Stimulated activated CD4-positive, alpha-beta T cell treated with anti-CD3 and anti-CD28 coated beads, Interleukin-12 subunit alpha, Interleukin-12 subunit beta, amount 100 ng/mL, for 4 hours (primary cell): ENCODE measurements at places on chromosomes 1 and 21.

DNA sequence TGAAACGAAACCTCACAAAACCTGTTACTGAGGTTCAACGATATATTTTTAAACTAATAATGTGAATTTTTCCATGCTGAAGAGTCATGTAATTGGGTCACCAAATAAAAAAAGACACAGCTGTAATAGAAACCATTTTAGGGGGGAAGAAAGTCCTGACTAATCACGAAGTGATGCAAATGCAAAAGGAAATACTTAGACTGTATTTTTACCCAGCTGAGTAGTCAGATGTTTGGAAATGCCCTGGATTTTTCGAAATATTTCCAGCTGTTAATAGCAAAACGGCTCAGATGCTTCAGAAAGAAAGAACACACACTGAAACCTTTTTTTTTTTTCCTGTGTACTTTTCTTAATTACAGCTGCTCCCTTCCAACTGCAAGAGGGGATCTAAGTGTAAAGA is 210.3 kb downstream of the SETD4 start:
- DNase-seq: no peak

- DNase-seq: no peak
Measured at GRCh38 chr1:61050541-61051442, 31.6 kb upstream of the NFIA start.

DNA sequence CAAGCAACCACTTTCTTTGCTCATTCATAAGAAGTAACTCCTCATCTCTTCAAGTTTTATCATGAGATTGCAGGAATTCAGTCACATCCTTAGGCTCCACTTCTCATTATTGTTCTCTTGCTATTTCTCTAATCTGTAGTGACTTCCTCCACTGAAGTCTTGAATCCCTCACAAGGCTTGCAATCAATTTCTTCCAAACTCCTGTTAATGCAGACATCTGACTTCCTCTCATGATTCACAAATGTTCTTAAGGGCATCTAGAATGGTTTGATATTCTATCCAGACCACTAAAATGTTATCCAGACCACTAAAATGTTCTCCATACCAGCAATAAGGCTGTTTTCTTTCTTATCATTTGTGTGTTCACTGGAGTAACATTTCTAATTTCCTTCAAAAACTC is 528.1 kb downstream of the DPYD start:
- DNase-seq: no peak

DNA sequence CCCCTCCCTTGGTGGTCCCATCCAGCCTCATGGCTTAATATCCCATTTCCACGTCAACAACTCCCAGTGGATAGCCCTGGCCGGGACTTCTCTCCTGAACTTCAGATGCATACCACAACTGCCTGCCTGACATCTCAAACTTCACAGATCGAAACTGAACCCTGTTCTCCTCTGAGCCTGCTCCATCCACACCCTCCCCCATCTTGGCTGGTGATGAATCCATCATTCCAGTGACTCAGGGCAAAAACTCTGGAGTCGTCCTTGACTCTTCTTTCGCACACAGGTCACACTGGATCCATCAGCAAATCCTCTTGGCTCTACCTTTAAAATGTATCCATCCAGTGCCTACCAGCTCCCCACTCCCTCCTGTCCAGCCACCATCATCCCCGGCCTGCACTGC is 3.9 kb downstream of the TAS1R2 start:
- DNase-seq: no peak

DNA sequence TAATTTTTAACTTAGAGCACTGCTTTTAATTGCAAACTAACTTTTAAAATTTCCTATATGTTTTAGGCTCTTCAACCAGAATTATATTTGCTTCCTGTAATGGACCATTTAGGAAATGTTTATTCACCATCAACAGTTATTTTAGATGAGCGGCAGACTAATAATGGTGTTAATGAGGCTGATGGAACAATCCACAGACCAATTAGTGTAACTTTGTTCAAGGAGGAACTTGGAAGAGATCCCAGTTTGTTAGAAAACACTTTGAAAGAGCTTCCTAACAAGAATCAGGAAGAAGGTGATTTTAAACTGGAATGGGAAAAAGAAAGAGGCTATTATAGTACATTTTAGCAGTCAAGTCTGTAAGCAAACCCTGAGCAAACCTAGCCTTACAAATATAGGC is 19.4 kb upstream of the GNG5 start:
- no peak for DNase-seq

GRCh38 chr1:33893147-33893830 is 29.4 kb downstream of the HMGB4 start:
- no peak for DNase-seq

- DNase-seq: no peak
Measured at GRCh38 chr1:61378494-61379180, 296.3 kb downstream of the NFIA start.
